ENCODE measurements at places on chromosomes 2 and 18.

GRCh38 chr2:125543968-125544514 lies 1111.9 kb upstream of the GYPC start:
- no peak for DNase-seq

DNA sequence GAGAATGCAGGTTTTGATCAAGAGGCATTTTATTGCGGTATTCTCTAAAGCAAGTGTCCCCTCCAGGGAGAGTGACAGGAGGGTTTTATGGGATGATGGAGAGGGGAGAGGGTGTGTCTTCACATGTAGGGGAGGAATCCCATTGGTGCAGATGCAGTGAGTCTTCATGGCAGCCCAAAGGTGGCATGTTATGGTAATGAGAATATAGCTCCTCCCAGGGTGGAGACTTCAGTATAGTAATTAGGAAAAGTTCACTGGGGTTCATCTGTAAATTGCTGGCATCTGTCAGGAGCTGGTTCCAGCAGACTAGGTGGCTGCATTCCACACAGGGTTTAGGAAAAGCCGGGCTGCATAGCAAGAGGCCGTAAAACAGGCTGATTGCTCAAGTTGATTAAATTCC lies 230.7 kb upstream of the CCDC68 start:
- no peak for DNase-seq

GRCh38 chr2:226888378-226888965 lies 52.6 kb downstream of the RHBDD1 start:
- no peak for DNase-seq

GRCh38 chr2:1091895-1092585 lies 141.4 kb downstream of the SNTG2 start:
- no peak for DNase-seq

DNA sequence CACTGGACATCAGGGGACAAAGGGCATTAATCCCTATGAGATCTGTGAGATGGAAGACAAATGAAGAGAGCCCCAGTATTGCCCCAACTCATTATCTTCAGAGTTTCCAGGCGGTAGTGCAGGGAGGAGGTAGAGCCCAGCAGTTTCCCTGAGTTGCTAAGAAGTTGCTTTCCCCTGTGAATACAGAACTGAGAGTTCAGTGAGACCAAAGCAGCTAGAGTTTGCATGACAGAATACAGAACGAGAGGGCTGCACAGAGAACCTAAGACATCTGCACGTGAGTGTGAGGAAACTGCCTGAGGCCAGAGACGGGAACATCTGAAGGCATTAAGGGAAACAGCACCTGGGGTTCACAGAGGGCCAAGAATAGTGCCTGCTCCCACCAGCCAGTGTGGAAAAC lies 18.1 kb upstream of the PGAP1 start:
- DNase-seq, result no peak

DNA sequence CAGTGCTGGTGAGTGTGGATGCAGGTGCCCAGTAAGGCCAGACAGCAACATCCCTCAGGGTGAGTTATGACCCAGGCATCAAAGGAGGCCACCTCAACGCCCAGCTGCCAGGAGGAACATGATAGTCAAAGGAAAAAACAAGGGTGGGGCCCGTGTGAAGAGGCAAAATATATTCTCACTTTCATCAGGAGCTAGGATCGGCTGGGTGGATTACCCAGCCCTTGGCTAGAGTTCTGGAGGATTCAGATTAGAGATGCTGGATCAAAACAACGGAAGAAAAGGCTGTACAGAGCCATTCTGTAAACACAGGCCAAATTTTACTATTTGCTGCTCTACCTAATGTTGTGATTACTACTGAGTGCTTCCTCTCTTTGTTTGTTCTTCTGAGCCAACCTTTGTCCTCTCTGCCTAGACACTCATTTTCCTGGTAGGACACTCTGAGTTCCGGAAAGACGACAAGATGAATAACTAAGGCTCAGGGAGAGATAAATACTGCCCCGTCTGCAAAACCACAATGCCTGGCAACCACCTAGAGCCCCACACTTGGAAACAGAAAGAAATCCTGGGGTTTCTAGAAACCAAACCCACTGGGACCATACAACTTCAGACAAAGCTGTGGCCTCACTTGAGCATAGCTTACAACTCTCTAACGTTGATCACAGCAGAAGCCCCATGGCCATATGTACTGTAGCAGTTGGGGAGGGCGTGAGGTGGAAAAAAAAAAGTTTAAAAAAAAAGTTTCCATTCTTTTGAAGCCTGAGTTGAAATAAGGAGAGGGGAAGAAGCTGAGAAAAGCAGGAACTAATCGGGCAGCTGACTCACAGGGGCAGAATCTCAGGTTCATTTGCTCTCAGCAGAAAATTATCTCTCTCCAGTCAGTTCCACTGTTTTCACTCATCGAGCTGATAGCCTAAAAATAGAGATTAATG lies 17.8 kb upstream of the PMAIP1 start:
- peak; percentile 96 for DNase-seq

DNA sequence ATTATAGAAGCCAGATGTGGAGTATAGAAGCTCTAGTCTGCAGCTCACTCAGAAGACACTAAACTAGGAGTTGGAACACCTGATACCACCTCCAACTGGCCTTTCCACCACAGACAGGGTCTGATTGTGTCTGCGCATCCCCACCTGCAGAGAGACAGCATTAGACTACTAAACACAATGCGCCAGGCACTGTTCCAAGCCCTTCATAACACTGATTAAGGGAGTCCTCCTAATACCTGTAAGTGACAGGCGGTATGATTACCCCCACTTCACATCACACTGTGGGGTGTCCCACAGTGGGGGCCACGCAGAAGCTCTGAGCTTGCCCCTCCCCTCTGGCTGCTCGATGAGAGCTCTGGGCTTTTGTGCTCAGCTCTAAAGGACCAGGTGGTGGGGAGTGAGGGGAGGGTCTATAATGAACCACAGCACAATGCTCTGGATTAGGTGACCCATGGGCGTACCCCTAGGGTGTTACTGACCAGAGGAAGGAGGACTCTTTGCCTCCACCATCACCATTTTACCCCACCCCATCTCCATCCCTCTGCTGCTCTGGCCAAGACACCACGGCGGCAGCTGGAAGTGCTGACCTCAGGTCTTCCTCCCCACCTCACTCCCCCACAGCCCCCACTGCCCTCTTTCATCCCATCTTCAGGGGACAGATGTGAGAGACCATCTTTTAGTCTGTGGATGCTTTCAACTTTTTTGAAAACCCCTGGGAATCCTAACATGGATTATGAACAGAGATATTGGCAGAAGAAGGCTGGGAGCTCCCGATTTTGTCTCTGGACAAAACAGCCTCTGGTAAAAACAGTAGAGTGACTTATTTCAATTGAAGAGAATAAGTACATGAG lies 145.1 kb downstream of the GFPT1 start:
- no peak for DNase-seq

- no peak for DNase-seq
Measured at GRCh38 chr2:144593803-144594202, 73.9 kb upstream of the ZEB2 start.

- no peak for DNase-seq
Measured at GRCh38 chr2:111624411-111625156, 259.4 kb downstream of the ANAPC1 start.

- DNase-seq, result no peak
Measured at GRCh38 chr2:180747728-180748127, 232.7 kb upstream of the UBE2E3 start.

GRCh38 chr2:95031726-95032116 lies 6.2 kb downstream of the MAL start:
- DNase-seq, result no peak

- DNase-seq, result no peak
Measured at GRCh38 chr2:100820523-100821254, 750 bp downstream of the NPAS2 start.

GRCh38 chr2:221559991-221560390 lies 12.1 kb downstream of the EPHA4 start:
- DNase-seq, result no peak

GRCh38 chr2:71667256-71668182 lies 214.2 kb downstream of the DYSF start:
- DNase-seq, result no peak

DNA sequence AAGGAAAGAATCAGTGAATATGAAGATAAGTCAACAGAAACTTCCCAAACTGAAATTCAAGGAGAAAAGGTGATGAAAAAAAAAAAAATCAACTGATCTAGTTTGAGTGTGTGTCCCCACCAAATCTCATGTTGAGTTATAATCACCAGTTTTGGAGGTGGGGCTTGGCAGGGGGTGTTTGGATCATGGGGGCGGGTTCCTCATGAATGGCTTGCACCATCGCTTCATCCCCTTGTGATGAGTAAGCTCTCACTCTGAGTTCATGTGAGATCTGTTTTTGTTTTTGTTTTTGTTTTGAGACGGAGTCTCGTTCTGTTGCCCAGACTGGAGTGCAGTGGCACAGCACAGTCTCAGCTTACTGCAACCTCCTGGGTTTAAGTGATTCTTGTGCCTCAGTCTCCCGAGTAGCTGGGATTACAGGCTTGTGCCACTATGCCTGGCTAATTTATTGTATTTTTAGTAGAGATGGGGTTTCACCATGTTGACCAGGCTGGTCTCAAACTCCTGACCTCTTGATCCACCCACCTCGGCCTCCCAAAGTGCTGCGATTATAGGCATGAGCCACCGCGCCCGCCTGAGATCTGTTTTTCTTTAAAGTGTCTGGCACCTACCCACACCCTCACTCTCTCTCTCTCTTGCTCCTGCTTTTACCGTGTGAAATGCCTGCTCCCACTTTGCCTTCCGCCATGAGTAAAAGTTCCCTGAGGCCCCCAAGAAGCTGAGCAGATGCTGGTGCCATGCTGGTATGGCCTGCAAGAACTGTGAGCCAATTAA lies 4.0 kb upstream of the SLC66A2 start:
- DNase-seq, result no peak

DNA sequence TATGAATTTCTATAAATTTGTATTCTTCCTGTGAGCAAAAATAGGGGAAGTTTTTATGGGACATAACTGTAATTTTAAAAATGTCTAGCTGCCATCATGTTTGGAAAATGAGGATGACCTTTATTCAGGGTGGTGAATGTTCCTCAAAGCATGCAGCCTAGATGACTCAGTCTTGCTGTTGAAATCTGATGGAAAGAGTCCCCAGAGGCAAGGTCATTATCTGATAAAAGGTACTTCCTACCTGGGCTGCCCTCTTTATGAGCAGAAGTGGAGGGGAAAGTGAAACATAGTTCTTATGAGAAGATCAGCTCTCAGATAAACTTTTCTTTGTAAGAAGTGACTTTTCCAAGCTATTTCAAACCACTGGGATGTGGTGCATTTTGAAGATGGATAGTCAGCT lies 1144.7 kb upstream of the PIK3C3 start:
- no peak for DNase-seq

Data from NCI-H146 (cell line).